Activated effector memory CD4-positive, alpha-beta T cell treated with anti-CD3 and anti-CD28 coated beads, Interleukin-2, amount 50 U/mL, for 16 hours (primary cell): ENCODE measurements at places on chromosomes 7 and 10.

GRCh38 chr10:91597197-91597881 lies 35.5 kb downstream of the PPP1R3C start:
- DNase-seq = no peak

DNA sequence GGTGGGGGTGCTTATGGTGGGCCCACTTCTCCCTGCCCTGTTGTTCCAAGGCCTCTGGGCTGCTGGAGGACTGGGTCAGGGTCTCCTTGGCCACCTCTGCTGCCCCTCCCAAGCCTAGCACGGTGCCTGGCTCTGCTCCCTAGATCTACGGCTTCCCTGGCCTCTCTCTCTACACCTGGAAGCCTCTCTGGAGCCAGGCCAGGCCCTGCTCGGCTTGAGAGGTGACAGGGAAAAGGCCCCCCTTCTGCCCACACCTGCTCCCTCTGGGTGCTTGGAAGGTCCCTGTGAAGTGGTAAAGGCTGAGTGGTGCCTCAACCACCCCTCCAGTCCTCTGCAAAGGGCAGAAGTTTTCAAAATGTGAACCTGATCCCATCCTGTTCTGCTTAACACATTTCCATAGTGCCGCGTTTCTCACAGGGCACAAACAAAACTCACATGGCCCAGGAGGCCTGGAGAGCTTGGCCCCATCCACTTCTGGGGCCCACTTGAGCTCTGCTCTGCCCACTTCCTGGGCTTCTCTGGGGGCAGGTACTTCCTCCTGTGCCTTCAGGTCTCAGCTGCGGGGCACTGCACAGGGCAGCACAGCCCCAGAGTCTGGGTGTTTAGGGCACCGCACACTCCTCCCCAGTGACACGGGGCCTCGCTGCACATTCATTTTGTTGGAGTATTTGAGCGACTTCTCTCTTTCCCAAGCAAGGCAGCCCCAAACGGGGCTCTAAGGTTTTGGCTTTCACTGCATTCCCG lies 169.9 kb downstream of the PIP4K2A start:
- DNase-seq = no peak

DNA sequence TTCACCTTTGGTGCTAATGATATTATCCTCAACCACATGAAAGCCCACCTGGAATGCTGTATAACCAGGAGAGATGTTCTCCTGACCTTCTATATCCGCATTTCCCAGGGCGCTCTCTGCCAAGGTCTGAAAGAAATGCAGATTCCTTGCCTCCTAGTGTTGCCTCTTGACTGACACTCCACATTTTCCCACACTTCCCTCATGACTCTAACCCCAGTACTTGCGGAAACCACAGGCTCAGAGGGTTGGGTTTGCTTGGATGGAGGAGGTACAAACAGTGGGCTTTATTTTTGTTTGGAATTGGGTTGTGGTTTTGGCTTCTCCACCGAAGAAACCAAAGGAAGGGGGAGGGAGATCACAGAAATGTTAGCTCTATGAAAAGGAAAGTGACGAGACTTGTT lies 222.9 kb upstream of the CELF2 start:
- no peak for DNase-seq

DNA sequence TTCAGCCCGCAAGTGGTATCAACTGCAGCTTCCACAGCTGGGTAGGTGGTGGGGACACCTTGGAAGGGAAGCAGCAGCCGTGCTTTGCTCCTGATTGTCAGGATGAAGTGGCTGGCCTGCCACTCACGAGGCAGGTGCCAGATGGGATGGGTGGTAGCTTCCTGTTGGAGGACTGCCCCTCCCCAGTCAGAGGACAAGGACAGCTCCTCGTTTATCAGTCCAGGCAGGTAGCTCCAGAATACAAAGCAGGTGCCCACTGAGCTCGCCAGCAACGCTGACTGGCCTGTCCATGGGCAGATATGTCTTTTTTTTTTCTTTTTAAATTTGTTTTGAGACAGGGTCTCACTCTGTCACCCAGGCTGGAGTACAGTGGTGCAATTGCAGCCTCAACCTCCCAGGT lies 431.3 kb downstream of the GALNT17 start:
- DNase-seq = no peak

DNA sequence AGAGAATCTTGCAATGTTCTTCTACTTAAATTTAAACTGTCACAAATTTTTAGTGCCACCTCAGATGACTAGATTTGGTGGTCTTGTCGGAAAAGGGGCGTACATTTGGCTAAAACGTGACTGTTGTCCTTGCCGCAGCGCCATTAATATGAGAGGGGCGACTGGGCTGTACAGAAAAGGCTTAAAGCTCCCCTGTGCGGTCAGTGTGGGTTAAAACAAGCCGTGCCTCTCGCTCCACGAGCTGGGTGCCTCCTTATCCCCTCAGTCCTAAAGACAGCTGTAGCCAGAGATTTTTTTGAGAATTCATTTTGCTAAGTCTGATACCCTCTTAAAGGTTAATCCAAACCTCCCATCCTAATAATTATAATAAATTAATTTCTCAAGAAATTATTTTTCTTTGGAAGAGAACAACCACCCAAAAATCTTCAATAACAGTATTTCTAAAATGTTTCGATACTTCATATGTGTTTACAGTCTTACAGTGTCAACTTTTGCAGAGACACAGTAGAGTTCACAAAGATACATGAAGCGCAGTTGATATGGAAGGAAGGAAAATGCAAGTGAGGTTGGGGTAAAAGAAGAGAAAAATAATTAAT lies 68.6 kb downstream of the C7orf25 start:
- no peak for DNase-seq
